Stimulated activated CD8-positive, alpha-beta memory T cell treated with anti-CD3 and anti-CD28 coated beads, Interleukin-4, amount 100 ng/mL, for 1 hour (primary cell): ENCODE measurements at places on chromosomes 2 and 18.

DNA sequence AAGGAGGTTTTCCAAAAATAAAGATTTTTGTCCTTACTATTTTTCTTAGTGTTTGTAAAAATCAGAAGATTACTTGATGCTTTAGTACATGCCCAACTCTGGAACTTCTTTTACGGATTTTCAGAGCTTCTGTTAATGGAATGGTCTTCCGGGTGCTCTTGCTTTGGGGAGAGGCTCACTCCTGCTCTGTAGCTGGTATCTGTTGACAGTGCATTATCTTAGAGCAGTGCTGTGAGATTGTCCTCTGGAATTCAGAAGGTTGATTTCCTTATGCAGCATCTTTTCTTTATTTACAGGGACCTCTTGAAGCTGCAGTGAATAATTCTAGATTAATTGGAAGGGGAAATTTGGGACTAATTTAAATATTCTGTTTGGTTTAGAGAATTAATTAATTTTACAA lies 4.6 kb downstream of the MAPRE2 start:
- DNase-seq, result no peak

DNA sequence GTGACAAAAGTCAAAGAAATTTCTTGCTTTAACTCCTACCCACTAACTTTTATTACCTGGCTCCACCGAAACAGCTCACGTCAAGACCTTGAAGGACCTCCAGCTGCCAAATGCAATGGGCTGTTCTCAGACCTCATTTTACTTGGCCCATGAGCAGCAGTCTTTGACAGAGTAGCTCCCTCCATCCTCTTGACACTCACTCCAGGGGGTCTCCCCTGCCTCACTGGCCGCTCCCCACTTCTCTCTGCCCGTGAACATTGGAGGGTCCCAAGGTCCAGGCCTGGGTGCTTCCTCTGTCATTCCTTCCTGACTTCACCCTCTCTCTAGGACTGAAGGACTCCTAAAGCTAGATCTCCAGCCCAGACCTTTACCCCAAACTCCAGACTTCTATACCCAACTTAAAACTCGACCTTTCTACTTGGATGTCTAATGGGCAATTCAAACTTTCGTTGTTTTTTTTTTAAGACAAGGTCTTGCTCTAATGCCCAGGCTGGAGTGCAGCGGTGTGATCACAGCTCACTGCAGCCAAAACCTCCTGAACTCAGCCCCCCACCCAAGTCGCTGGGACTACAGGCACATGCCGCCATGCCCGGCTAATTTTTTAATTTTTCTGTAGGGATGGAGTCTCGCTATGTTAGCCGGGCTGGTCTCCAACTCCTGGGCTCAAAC lies 92.9 kb upstream of the ST3GAL5 start:
- no peak for DNase-seq

- DNase-seq, result no peak
These were observed 392.0 kb upstream of the LYPD1 start for GRCh38 chr2:133061874-133062593.

DNA sequence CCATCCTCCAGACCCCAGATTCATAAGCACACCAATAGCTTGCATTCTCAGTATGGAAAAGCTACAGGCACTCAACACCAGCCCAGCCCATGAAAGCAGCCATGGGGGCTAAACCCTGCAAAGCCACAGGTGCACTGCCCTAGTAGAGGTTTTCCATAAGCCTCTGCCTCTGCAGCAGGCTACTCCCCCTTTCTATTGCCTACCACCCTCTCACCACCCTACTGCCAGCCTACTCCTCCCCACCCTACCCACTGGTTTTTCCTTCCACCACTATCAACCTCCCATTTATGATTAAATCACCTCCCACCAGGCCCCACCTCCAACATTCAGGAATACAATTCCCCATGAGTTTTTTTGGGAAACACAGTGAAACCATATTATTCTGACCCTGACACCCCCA lies 96.4 kb upstream of the TEKT4 start:
- no peak for DNase-seq

- DNase-seq, result no peak
These were observed 2.3 kb upstream of the PLEK start for GRCh38 chr2:68362749-68363148.
